ENCODE measurements at places on chromosomes 2 and 18. TPM values are rescaled to one million over a fixed set of nuclear protein-coding genes. Genes with fewer than 3 reads are reported as not detected.

OSGEPL1 gene
- 12.5 TPM for polyA plus RNA-seq

MC2R gene
- polyA plus RNA-seq = 0.09 TPM

DNA sequence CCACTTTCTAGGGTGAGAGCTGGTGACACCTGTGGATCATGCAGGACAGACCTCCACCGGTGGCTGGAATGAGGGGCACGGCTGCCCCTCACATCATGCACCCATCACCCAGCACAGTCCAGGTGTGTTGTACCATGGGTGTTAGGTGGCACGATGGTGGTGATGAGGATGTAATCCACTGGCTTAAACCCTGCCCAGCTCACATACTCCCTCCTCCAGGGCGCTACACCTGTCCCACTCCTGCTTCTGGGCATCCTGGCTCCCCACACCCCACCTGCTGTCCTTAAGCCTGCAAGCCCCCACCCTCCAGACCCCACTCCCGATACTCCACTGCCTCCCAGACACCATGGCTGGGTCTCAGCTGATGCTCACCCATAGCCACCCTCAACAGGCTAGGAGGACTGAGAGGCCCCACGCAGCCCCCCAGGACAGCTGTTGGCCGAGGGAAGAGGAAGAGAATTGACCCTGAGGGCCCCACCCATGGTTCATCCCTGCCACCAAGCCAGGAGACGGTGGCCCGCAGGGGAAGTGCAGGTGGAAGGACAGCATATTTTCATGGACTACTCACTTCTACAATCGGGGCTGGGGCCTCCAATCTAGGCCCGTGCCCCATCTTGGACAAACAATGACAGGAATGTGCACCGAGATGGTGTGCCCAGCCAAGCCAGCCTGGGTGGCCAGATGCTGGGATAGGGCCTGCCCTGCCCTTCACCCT, 34.3 kb downstream of the MAL start:
- DNase-seq = no peak

- no peak for DNase-seq
Observed at GRCh38 chr18:63963615-63964256, 6.1 kb upstream of the SERPINB8 start.

DNA sequence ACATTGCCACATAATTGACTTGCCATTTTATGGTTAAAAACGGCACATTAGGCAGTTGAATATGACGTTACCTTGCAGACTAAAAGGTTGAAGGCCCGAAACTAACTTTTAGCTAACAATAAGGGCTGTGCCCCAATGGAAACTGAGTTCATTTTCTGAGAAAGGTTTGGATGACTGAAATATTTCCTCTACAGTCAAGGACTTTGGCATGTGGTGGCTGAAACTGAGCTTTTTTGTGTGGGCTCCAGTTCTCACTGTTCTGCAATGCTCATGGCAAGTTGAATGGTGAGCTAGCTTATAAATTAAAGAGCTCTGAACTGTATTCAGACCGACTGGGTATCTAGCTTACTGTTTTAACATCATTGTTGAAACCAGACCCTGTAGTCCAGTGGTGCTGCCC, 23.8 kb upstream of the TXNDC2 start:
- no peak for DNase-seq

Data from forelimb muscle (tissue), 1 donor.